NCI-H510A treated with DMSO at 0.1 percent for 48 hours (cell line): ENCODE measurements at places on chromosomes 2 and 18.

GRCh38 chr2:194567661-194568017 lies 1089.4 kb upstream of the SLC39A10 start:
- DNase-seq = no peak

DNA sequence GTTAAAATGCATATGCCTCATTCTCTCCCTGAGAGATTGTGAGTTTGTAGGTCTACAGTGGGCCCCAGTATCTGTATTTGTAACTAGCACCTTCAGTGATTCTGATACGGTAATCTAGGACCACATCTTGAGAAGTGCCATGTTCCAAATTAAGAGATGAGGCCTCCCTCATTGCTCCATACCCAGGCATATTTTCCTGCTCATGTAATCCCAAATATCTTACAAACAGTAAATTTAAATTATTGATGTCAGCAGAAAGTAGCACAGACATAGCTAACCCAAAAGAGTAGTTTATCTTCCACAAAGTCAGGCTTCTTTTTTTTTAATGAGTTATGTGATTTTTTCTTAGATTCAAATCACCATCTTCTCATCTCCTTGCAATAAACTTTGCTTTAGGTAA lies 263.8 kb downstream of the SETBP1 start:
- DNase-seq = no peak

DNA sequence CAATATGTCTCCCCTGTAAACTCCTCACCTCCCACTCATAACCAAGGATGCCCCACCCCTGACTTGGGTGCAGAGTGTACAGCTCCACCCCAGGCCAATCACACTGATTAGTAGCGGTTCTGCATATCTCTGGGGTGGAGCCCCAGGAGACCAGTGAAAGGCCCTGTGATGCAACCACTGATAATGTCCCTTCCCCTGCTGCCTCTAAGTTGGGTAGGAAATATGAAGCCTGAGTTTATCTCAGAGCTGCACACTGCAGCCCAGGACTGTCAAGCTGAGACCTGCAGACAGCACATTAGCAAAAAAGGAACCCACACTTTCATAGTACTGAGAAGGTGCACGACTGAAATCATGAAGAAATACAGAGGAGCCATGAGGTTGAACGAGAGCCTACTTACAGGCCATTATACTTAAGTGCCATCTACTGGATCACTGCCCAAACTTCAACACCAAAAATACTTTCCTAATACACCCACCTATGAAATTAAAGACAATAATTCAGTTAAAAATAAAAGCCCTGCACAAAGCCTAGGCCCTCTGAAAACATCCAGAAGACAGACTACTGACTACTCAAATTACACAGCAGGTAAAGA lies 455.4 kb upstream of the LRRTM4 start:
- no peak for DNase-seq

GRCh38 chr2:145411493-145411892 lies 891.6 kb upstream of the ZEB2 start:
- DNase-seq = peak; percentile 9

DNA sequence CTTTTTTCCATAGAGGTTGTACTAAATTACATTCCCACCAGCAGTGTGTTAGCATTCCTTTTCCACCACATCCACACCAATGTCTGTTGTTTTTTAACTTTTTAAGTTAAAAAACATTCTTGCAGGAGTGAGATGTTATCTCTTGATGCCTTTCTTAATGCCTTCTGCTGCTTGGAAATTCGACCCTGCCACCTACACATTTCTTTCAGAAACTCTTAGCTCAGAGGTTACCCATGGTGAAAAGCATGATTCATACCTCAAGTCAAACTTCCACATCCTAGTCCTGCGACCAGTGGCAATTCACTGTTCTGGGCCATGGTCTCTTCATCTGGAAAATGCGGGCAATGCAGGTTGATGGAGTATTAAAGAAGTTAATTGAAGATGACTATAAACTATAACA lies 12.7 kb upstream of the HNMT start:
- DNase-seq = no peak
